Fibroblast of lung (primary cell): ENCODE measurements at places on chromosomes 2 and 18. TPM values are rescaled to one million over a fixed set of nuclear protein-coding genes. Genes with fewer than 3 reads are reported as not detected.

Gene SPATA3
- total RNA-seq: not detected in 2 replicates

Gene RGPD4
- total RNA-seq: under 0.01 TPM in 1 of 2 replicates, not detected in the other

Gene TDRD15
- not detected in 2 replicates for total RNA-seq

Gene CD302
- total RNA-seq: 9.4 and 15.9 TPM in 2 replicates

Gene DHRS9
- total RNA-seq: not detected in 2 replicates

Gene UGT1A5
- not detected in 2 replicates for total RNA-seq

Gene ADAM23
- 2.3 and 3.1 TPM in 2 replicates for total RNA-seq

Gene HAUS1
- total RNA-seq: 25.4 and 37.0 TPM in 2 replicates

Gene PARD3B
- 14.9 and 20.6 TPM in 2 replicates for total RNA-seq
